ENCODE measurements at places on chromosomes 4 and X.

DNA sequence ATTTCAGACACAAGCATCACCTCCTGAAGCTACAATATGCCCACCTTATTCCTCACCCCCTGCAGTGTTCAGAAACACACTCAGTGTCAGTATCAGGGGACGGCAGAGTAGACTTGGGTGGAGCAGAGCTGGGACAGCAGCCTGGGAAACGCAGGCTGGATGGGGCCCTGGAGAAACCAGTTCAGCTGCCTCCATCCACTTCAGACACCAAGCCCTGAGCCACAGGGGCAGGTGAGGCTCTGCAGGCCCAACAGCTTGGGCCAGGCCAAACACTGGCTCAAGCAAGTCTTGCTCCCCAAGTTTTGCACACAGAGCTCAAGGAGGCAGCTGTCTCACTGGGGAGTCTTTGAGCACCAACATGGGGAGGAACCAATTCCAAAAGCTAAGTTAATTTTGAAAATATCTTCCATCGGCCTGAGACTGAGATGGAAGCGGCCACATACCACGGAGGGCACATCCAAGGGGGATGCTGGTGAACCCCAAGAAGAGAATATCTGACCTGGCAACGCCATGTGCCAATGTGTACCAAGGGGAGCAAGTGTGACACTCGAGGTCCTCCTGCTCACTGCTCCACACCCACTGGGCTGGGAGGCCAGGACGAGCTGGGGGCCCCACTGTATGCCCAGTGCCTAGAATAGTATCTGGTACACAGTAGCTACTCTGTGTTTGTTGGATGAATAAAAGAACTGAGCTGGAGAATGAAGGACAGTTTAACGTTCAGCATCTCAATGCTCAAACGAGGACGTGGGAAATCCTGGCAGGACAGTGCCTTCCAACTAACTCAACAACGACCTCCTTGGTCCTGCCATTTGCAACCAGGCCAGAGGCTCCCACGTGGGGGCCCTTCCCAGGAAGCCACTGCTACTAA lies 45.6 kb downstream of the PPP2R2C start:
- no peak for DNase-seq

DNA sequence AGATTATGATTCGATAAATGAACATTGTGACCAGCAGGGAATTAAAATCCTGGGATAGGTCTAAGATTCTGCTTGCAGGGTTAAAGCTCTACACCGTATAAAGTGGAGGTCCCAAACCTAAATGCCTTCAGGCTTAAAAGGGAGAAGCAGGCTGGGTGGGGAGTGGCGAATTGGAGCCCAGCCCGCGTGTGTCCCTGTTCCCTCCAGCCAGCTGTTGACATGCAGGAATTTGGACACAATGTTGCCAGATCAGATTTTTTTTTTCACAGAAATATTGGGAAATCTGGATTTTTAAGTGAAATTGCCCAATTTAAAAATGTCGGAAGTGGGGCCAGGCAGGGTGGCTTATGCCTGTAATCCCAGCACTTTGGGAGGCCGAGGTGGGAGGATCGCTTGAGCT lies 60.5 kb downstream of the ELF4 start:
- no peak for DNase-seq

GRCh38 chrX:143669395-143669794 lies 33.5 kb upstream of the SLITRK4 start:
- DNase-seq: no peak

- no peak for DNase-seq
Measured at GRCh38 chr4:25755911-25756310, 100.3 kb downstream of the SLC34A2 start.

Measured in right forelimb (tissue), 1 donor.